Muscle of arm (tissue), 14 donors: ENCODE measurements at places on chromosomes 5 and 9.

- DNase-seq: no peak
Observed at GRCh38 chr9:106758911-106759310, 104.1 kb upstream of the ZNF462 start.

- DNase-seq: no peak
Observed at GRCh38 chr5:93247105-93247504, 333.9 kb downstream of the NR2F1-AS1 start.

- DNase-seq: no peak
Observed at GRCh38 chr9:76646249-76646648, 118.0 kb upstream of the PCA3 start.

GRCh38 chr9:21121079-21121478, 20.6 kb downstream of the IFNW1 start:
- DNase-seq: no peak
